ENCODE measurements at places on chromosomes 3 and 15. TPM values are rescaled to one million over a fixed set of nuclear protein-coding genes. Genes with fewer than 3 reads are reported as not detected.

DNA sequence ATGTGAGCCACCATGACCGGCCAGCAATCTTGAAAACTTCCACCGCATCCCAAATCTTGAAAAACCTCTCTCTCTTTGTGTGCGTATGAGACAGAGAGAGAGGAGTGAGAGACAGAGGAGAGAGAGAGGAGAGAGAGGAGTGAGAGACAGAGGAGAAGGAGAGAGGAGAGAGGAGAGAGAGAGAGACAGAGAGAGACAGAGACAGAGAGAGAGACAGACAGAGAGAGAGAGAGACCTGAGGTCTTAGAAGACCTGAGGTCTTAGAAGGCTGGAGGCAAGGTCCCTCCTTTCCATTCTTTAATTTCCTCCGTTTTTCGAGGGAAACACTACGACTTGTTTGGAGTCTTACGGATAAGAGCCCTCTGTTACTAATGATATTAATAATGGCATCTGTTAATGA is 39.5 kb downstream of the TMEM40 start:
- no peak for DNase-seq

- no peak for DNase-seq
Observed at GRCh38 chr3:14472471-14473351, 67.4 kb downstream of the GRIP2 start.

- DNase-seq = no peak
Observed at GRCh38 chr3:197577366-197578074, 21.8 kb upstream of the BDH1 start.

DNA sequence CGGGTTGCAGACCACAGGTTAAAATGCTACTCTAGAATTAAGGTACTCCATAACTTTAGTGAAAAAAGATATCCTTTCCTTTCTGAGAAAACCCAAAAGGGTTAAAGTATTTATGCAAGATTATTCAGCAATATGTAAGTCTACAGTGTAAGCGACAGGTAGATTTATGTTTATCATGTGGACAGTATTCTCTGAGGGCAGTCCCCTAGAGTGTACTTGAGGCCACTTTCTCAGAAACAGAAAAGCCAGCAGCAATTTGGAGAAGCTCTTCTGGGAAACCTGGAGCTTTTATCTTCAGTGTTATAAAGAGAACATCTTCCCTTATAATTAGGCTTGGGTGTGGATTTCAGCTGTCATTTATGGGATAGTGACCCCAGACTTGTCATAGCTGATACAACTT is 8.9 kb downstream of the ST3GAL6 start:
- no peak for DNase-seq

- DNase-seq = no peak
Observed at GRCh38 chr3:139202959-139203349, 140.9 kb upstream of the MRPS22 start.

SLC12A1 gene
- total RNA-seq = 0.19 TPM

- no peak for DNase-seq
Observed at GRCh38 chr3:55888282-55888885, 401.3 kb upstream of the WNT5A start.

BCHE gene
- total RNA-seq = 0.73 TPM

GRCh38 chr3:14245248-14245639 is 66.6 kb downstream of the LSM3 start:
- DNase-seq = no peak

GRCh38 chr3:115590873-115591272 is 32.4 kb upstream of the GAP43 start:
- no peak for DNase-seq

DNA sequence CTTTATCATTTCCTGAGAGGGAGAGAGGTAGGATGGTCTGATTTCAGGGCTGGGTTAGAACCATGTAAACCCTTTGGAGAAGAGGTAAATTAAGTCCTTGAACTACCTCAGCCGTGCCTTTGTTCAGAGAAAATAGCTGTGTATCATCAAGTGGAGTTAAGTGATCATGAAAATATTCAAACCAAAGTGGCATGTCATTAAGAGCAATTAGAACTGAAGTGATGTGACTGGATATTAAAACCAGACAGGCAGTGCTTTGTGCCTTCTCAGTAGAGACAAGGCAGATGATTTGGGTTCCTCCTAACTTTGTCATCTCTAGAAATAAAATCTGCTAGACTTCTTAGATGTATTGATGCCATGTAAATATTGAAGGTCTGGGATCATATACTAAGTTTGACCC is 171.5 kb downstream of the IL5RA start:
- no peak for DNase-seq

EIF3J gene
- total RNA-seq = 62.7 TPM

GRCh38 chr3:195813916-195814640 is 2.3 kb upstream of the MUC4 start:
- DNase-seq = no peak

GRCh38 chr3:138468886-138469285 is 34.5 kb downstream of the ESYT3 start:
- no peak for DNase-seq

DNA sequence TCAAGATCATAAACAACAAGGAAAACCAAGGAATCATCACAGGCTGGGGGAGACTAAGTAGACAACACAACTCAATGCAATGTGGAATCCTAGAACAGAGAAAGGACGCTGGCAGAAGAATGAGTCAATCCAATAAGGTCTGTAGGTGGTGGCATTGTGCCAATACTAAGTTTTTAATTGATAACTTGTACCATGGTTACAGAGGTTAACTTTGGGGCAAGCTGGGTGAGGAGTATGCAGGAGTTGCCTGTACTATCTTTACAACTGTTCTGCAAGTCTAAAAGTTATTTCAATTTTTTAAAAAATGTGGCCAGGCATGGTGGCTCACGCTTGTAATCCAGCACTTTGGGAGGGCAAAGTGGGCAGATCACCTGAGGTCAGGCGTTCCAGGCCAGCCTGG is 46.2 kb downstream of the RORA start:
- no peak for DNase-seq

- DNase-seq = no peak
Observed at GRCh38 chr15:53693729-53694475, 65.6 kb downstream of the WDR72 start.
